Skin of body (tissue), 3 donors: ENCODE measurements at places on chromosomes 1 and 21.

DNA sequence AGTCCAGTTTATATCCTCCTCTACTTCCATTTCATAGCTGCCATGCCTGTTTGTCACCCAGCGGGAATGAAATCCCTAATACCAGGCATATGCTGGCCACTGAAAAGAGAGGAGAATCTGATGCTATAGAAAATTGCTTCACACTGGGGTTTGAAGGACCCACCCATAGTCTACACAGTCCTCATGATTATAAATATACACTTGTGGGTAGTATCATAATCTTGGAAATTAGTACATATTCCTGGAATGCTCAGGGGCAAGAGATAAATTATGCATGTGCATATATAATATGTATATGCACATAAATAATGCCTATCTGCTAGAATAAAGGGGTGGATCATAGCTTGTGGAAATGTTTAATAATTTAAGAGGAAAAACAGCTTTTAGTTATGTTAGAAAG lies 105.8 kb downstream of the PRRX1 start:
- no peak for DNase-seq

DNA sequence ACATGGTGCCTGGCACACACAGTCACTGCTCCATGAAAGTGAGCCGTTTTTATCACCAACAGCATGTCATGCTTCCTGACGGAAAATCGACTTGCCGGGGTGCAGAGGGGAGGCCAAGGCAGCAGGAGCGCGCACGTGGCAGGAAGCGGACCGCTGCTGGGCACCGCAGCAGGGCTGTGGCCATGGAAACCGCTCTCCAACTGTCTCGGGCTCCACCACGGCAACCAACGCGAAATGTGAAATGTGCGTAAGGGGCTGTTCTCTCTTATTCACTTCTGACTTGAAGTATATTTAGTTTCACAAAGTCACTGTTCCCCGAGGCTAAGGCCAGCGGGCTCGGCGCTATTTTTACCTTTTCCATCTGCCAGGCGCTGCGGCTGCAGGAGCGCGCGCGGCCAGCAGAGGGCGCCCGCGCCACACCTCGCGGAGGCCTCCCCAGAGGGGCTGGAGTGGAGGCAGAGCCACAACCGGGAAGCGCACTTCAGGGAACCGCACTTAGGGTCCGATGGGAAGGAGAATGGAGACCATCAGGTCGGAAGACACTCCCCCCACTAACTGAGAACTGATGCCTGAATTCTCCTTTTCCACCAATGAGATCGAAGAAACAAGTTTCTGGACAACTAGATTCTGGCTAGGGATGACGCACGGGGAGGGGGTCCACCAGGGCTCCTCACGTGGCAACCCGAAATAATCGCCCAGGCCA lies 19.7 kb downstream of the RCC2 start:
- no peak for DNase-seq

GRCh38 chr1:154837672-154838171 lies 32.4 kb downstream of the KCNN3 start:
- DNase-seq = no peak

GRCh38 chr1:234944439-234945344 lies 183.9 kb downstream of the TOMM20 start:
- no peak for DNase-seq

GRCh38 chr21:38511662-38512243 lies 13.5 kb upstream of the ERG start:
- DNase-seq = no peak

GRCh38 chr1:59415286-59415850 lies 118.5 kb downstream of the FGGY start:
- no peak for DNase-seq

- DNase-seq = peak; percentile 88
Observed at GRCh38 chr1:207968521-207969009, 57.6 kb upstream of the CD34 start.
